ENCODE measurements at places on chromosomes 5 and 9. TPM values are rescaled to one million over a fixed set of nuclear protein-coding genes. Genes with fewer than 3 reads are reported as not detected.
A peak's percentile ranks its signal among the peaks of the same experiment; 100 is the strongest.

DNA sequence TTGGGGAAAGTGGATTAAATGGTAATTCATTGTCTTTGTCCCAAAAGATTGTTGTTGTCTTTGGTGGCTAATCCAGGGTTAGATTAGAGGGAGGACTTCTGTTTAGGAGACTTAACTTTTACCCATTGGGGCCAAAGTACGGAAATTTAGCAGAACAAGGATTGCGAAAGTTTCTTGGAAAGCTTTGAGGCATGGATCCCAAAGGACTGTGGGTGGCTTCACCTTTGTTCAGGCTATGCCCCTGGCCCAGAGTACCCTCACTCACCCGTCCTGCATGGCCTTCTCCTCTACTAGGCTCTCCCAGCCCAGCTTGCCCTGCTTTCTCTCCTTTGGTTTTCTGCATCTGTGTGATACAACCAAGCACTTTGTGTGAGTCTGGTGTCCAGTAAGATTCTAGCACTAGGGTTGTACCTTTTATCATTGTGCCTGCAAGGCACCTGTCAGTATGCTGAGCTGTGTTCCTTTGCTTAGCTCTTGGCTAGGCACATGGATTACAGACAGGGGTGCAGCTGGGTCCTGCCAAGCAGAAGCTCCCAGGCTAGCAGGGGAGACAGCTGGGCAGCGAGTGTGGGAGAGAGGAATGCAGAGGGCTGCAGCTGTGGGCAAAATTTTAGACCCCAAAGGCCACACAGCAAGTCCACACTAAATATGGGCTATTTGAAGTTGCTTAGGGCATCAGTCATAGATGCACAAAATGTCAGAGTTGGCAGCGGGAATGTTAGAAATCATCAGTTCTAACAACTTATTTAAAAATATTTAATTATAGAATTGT, 3.2 kb downstream of the PPARGC1B start:
- peak; percentile 76 for DNase-seq

DNA sequence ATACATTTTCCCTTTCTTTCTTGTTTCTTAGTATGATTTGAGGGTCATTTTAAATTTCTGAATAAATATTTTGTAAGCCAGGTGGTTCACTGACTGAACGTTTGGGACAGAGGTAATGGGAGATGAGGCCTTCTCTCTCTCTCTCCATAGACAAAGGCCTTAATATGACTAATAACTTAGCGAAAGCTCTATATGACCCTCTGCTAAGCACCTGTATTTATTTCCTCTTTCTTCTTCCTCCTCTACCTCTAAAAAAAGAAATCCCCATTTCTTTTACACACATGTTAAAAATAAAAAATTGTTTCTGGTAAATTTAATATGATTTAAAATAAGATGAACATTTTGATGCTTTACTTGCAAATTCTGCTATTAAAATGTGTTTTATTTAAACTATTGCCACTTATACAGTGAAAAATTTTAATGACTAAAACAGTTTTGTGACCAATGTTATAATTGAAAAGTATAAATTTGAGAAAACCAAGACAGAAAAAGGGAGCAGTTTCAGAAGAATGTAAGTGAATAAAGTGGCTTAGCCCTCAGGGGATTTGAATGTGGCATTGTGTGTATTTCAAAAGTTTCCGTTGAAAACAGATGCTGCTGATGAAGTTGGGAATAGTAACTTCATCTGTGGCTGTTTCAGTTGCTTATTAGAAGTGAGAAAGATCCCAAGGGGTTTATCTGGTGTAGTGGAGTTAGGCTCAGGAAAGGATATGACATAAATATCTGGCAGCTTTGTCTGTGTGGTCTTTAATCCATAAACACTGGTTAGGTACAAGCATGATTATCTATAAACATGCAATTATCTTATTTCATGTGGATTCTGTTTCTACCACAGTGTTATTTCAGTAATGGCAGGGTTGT, 128.6 kb upstream of the GRHPR start:
- no peak for DNase-seq

PCDHA1 gene
- total RNA-seq: not detected

GRCh38 chr5:23208959-23209431, 298.4 kb upstream of the PRDM9 start:
- no peak for DNase-seq

DNA sequence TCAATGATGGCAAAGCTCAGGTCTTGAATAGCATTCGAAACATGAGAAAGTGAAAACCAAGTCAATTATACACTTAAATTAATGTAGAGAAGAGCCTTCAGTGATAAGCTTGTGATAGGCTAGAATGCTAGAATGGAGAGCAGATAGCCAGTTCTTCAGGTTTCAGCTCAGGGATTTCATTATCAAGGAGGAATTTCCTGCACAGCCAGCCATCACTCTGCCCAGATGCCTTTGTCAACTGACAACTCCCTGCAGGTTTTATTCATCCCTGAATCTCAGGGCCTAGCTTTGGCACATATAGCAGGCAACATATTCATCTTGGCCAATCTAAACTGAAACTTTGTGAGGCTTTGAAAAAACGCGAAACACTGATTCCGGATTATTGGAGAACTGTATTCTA, 199.3 kb upstream of the CDH6 start:
- no peak for DNase-seq

DNA sequence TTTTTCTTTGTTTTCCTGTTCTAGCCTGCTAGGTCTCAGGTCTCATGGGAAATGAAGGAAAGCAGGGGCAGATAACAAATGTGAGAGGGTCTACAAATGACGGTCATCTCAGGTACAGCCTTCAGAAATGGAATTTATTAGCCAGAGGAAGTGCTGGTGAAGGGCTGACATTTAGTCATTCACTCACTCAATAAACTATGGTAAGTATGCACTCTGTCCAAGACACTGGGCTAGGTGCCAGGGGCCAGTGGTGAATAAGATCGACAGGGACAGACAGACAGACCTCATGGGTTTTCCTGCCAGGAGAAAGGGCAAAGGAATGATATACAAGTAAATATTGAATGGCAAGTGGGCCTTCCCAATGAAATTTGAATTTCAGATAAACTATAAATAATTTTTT, 6.3 kb downstream of the PDE6A start:
- peak; percentile 56 for DNase-seq

GRCh38 chr9:28464481-28465216, 891.4 kb upstream of the C9orf72 start:
- no peak for DNase-seq

DNA sequence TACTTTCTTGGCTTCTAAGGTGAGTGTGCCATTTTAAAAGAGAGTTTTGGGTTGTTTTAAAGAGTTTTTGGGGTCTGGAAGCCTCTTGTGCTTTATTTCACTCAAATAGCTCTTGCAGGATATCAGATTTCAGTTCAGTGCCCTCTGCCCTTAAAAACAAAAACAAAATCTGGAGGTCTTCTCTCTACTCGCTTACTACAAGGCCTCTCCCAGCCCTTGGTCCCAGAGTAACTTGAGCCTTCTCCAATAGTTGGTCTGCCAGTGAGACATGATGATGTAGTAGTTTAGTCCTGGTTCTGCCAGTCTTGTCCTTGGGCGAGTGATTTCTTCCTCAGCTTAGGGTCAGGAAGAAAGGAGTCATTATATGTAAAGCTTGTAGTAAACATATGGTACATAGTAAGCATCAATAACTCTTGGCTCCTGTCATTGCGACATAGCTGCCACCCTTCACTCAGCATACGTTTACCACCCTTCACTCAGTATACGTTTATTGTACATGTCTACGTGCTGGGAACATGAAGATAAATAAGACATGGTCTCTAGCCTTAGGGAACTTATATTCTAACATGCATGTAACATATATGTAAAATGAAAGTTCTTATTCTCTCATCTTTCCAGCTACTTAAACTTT, 147.6 kb downstream of the MAN2A1 start:
- no peak for DNase-seq

DNA sequence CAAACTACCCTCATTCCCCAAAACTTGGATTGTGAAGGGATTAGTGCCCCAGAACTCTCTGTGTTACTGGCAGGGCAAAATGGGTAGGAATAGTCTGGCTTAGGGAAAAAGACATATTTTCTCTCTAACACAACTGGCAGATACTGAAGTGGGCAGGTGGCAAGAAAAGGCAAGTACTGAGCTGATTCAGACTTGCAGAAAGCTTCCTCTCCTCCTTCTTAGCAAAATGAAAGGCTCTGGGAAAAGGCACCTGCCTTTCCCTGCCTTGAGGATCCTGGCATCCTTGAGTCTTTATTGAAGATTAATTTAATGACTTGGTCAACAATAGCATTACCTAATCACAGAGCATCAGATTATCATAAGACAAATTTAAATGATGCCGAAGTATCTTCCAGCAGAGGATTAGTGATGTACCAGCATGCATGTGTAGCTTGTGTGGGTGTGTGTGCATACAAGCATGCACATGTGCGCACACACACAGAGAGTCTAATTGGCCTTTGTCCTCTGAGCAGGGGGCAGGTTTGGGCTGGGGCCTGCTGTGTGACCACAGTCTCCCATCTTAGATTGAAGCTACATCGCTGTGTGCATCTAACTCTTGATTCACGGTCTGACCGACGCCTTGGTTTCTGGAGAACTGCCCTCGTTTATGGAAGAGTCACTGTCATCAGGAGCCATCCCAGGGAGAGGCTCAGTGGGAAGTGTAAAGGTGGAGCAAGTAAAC, 294.8 kb downstream of the AOPEP start:
- no peak for DNase-seq

GRCh38 chr9:70477907-70478480, 63.5 kb upstream of the KLF9 start:
- no peak for DNase-seq

DNA sequence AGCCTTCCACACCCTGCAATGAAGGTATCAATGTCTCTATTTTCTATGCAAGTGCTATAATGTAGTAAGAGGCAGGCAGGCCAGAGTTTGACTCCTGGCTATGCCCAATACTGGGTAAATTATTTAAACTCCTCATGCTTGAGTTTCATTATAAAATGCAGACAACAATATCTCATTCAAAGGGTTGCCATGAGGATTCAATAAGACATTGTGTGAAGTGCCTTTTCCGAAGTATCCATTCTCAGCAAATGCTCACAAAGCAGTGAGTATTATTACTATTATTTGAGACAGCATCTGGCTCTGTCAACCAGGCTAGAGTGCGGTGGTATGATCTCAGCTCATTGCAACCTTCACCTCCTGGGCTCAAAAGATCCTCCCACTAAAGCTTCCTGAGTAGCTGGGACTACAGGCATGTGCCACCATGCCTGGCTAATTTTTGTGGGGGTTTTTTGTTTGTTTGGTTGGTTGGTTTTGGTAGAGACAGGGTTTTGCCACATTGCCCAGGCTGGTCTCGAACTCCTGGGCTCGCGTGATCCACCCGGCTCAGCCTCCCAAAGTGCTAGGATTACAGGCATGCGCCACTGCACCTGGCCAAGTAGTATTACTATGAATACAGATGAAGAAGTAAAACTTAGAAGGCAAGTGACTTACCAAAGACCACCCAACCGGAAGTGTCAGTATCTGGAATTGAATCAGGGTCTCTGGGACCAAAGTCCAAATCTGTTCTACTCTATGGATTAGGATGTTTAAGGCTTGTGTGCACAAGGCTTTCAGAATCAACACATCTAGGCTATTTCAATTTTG, 18.8 kb downstream of the ADAM19 start:
- DNase-seq: peak; percentile 26

CCL19 gene
- 0.63 TPM for total RNA-seq

- no peak for DNase-seq
Measured at GRCh38 chr9:109775516-109775915, 4.5 kb upstream of the PALM2AKAP2 start.

DNA sequence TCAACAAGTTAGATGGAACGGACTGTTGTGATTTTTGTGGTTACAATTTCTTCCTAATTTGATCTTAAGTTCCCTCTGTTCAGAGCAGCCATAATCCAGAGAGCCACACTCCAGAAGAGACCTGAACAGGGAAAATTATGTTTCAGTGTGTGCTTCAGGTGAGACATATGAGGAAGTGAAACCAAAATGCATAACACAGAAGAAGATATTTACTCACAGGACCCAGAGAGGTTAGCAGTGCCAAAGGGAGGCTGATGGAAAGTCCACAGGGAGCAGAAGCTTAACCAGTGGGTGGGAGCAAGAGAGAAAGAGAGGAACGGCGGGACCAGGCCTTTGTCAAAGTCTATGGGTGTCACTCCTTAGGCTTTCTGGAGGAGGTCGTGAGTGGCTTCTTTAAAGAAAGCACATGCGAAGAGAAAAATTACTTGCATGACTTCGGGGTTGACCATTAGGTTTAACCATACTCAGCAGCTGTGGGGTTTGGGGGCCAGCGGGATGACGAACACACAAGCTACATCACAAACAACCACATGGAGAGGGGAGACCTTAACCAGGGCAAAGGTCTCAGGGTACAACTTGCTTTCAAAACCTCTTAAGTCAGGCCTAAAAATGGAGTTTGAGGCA, 141.4 kb downstream of the MED10 start:
- DNase-seq: no peak

PIP5KL1 gene
- 0.40 TPM for total RNA-seq

DNA sequence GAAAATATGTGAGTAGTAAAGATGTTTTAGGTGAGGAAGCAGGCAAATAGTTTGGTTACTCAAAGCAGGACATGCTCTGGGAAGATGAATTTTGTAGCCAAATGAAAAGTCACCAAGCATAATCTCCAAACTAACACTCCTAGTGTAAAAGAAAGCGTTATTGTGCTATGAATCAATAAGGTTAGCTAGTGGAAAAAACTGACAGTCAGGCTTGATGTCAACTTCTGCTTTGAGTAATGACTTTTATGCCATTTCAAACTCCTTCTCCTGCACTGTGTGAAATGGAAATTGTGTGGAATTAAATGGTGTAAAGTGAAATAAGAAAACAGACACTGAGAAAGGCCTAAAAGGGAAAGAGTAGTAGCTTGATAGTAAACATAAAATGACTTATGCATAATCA, 637.2 kb upstream of the DMAC1 start:
- DNase-seq: no peak

GRAMD2B gene
- 18.7 TPM for total RNA-seq

DNA sequence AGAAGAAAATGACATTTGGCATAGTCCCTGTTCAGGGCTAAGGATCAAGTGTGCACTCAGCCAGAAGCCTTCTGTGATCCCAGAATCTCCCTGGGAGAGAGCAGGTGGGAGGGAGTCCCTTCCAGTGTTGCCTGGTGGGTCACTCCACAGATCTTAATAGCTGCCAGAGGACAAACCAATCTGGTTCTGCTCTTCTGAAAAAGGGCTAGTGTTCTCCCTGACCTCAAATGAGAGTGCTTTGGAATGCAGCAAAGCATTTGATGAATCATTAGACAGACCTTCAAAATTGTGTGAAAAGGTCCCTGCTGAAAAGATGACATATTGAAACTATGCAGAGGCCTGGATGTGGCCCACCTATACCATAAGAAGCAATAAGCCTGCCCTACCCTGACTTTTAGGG, 339.7 kb downstream of the TMEM232 start:
- DNase-seq: no peak

DNA sequence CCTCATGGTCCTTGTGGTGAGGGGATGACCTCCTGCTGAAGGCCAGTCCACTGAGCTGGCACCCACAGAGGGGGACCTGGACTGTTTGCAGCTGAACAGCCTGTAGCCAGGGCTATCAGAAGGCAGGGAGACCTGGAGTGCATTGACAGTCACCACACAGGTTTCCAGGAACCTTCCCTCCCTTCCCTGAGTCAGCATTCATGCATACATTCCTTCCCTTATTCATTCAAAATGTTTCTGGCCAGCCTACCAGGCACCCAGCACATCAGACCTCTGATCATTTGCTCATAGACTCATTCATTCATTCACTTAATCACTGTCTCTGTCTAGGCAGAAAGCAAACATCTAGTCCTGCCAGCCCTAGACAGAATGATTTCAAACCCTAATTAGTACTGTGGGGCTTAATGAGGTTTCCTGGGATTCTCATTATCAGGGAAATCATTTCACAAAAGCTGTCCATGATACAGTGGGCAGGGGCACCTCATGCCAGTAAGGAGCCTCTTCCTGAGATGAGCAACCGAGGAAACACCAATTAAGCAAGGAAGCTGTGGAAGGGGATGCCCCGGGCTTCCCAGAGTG, 110.1 kb upstream of the PPP1R26 start:
- no peak for DNase-seq
